Activated CD4-positive, alpha-beta T cell treated with anti-CD3 and anti-CD28 coated beads, Interleukin-2, amount 50 U/mL, for 48 hours (primary cell): ENCODE measurements at places on chromosomes 5 and 9.

DNA sequence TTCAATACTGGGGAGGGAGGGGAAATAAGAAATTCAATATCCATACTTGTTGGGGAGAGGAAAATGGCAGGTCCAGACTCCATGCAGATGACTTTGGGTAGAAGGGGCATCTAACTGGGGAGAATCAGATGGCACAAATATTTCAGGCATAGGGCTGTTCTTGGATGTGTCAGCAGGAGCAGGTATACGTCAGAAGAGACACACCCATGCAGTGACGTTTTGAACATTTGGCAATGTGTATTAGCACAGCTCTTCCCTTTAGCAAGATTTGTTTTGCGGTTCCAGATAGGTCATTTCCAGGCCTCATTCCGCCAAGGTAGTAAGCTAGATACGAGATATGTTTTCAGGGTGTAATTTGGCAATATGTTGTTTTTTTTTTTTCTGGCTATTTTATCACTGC, 187.2 kb upstream of the CDH10 start:
- DNase-seq: no peak

- DNase-seq: peak; percentile 32
Observed at GRCh38 chr9:136665111-136665703, 2.5 kb downstream of the EGFL7 start.

DNA sequence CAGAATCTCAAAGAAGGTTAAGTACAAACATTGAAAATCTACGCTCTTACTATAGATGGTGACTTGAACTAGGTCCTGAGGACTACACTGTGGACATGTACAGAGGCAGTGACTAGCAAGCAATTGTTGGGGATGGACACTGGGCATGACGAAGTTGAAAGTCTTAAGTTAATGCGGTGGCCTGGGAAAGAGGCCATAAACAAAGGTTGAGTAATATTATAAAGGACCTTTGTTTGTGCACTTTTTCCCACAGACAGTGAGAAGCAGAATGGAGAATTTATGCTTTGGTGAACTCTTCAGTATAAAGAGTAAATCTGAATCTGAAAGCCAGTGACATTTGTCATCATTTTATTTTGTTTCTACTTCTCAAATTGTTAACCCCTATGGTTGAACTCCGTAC, 15.3 kb downstream of the ALDH1A1 start:
- DNase-seq: no peak

GRCh38 chr5:173767574-173768266, 120.4 kb upstream of the CPEB4 start:
- no peak for DNase-seq

GRCh38 chr5:78320401-78320800, 25.9 kb upstream of the AP3B1 start:
- no peak for DNase-seq

DNA sequence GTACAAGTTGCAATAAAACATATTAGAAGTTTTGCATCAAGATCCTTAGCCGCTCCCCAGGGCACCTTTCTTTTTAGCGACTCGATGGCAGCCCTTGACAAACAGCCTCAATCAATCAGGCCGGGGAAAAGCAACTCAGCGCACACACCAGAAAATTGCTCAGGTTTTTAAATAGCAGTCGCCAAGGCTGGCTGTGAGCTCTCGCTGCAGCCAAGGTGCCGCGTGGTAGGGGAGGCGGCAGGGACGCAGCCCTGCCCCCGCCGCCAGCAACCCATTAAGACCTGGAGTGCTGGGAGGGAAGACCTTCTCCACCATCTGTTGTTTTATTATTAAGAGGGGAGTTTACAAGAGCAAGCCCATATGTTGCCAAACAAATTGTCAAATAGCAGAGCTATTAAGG, 22.6 kb downstream of the ASS1 start:
- no peak for DNase-seq

- DNase-seq: no peak
Observed at GRCh38 chr9:113556877-113557593, 93.5 kb downstream of the RGS3 start.

- no peak for DNase-seq
Observed at GRCh38 chr9:108478431-108479332, 377.1 kb downstream of the ACTL7B start.

- DNase-seq: peak; percentile 74
Observed at GRCh38 chr5:111757355-111758283, 625 bp upstream of the NREP start.

DNA sequence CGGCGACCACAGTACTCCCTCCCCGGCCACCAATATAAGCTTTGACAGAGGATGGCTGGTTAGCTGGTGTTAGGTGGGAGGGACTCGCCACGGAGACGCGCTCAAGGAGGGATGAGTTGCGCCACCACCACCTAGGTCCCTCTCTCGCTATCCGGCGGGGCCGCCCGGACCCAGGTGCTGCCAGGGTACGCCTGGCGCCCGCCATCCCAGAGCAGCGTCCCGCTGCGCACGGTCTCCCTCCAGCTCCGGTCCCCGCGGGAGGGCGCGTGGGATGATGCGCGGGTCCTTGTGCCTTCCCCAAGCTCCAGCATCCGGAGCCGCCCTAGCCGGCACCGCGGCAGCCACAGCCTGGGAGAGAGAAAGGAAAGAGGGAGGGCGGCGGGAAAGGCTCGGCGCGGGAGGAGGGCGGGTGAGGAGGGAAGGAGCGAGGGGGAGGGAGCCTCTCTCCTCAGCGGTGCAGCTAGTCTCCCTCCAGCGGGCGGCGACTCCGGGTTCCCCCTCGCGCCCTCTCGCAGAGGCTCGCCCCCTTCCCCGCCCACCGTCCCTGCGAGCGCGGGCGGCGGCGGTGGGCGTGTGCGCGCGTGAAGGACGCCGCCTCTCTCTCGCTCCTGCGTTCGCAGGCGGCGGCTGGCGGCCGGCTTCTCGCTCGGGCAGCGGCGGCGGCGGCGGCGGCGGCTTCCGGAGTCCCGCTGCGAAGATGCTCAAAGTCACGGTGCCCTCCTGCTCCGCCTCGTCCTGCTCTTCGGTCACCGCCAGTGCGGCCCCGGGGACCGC, at the start of gene CAMK4:
CAMK4 (plus strand) TSS at position 598 of the 774 bp plus-strand sequence; CDS start at position 698, 100 bp downstream.
- DNase-seq: peak; percentile 64
